Activated CD8-positive, alpha-beta memory T cell treated with anti-CD3 and anti-CD28 coated beads for 48 hours (primary cell): ENCODE measurements at places on chromosomes 1 and 21.

GRCh38 chr1:242736611-242737010 is 212.1 kb upstream of the PLD5 start:
- no peak for DNase-seq

DNA sequence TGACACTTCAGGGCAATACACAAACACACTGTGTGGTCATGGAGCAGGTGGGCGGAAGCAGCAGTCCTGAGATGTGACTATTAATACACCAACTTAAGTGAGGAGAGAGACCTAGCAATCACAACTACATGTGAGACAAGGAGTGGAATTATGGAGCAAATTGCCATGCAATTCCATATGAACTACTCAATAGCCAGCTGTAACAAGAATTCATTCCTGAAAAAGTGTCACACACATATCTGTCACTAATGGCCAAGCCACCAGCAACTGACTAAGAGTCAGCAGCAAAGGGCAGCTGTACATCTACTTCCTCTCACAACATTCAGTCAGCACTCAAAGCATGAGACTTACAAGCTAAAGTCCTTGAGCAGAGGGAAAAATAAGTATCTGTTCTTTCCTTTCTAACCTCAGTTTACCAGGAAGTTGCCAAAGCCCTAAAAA is 46.2 kb downstream of the GPR3 start:
- no peak for DNase-seq

DNA sequence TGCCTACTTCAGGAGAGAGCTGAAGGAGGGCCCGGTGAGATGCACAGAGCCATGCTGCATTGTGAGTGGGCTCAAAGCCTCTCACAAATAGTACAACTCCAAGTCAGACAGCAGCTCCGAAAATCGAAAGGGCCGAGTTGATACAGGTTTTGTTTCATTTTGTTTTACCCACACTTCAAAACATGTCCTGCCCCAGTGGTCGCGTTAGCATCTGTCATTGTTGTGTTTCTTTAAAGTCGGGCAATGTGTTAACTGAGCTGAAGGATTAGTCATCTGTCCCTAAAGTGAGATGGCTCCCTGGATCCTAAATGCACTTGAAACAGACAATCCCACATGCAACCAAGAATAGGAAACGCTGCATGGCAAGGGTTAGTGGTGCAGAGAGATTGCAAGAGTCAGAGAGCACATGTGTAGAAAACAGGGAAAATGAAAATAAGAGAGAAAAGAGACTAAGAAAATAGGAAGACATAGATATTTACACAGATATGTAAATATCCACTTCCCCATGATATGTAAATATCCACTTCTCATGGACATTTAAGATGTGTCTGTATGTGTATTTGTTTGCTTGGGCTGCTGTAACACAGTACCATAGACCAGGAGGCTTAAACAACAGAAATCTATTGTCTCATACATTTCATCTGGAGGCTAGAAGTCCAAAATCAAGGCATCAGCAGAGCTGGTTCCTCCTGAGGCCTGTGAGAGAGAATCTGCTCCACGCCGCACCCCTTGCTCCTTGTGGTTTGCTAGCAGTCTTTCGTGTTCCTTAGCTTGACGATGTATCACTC is 131.4 kb upstream of the RAB4A start:
- DNase-seq = no peak

DNA sequence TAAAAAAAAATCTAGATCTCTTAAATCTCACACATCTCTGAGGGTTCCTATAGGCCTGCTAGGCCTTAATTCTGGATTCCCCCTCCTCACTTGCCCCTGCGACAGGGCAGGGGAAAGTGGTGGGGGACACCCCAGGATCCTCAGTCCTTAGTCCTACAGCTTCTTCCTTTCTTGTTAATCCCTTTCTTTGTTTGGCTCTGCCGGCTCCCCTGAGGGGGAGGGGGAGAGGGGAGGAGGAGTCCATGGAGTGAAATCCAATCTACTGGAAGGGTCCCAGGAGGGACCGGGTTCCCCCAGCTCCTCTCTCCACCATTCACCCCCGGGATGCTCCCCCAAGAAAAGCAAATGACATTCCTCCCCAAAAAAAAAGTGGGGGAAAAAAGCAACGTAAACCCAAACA is 8.5 kb downstream of the MEX3A start:
- DNase-seq = no peak

DNA sequence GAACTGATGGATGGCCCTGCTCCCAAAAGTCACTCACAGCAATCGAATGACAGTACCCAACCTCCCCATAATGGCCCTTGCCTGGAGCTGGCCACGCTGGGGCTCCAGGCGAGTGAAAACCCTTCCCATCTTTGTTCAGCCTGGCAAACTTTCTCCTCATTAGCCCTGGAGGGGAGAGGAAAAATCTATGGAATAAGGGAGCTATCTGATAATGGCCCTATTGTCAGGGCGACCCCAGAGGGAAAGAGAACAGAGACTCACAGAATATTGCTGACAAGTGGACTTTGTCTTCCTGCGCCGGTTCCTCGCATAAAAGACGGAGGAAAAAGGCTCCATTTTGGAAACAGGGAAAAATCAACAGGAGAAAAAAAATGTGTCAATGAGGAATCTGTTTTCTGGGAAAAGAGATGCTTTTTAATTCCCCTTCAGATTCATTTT is 13.0 kb upstream of the ARHGEF16 start:
- no peak for DNase-seq

GRCh38 chr1:223771814-223772770 is 59.8 kb downstream of the CAPN2 start:
- DNase-seq = no peak

GRCh38 chr1:14539953-14540563 is 58.4 kb upstream of the KAZN start:
- DNase-seq = no peak

- no peak for DNase-seq
These were observed 25.4 kb downstream of the SOD1 start for GRCh38 chr21:31684918-31685317.

GRCh38 chr21:36691555-36692041 is 7.3 kb upstream of the SIM2 start:
- no peak for DNase-seq

GRCh38 chr21:25577424-25578055 is 29.7 kb downstream of the MRPL39 start:
- no peak for DNase-seq

- DNase-seq = no peak
These were observed 2.1 kb upstream of the SERINC2 start for GRCh38 chr1:31410871-31411270.

DNA sequence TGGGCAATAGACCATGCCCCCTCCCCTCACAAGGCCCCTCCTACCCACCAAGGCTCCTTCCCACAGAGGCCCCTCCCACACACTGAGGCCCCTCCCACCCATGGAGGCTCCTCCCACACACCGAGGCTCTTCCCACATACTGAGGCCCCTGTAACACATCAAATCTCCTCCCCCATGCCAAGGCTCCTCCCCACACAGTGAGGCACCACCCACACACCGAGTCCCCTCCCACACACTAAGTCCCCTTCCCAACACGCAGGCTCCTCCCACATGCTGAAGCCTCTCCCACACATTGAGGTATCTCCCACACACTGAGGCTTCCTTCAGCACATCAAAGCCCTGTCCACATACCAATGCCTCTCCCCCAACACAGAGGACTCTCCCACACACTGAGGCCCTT is 391.8 kb downstream of the CAMTA1 start:
- no peak for DNase-seq

DNA sequence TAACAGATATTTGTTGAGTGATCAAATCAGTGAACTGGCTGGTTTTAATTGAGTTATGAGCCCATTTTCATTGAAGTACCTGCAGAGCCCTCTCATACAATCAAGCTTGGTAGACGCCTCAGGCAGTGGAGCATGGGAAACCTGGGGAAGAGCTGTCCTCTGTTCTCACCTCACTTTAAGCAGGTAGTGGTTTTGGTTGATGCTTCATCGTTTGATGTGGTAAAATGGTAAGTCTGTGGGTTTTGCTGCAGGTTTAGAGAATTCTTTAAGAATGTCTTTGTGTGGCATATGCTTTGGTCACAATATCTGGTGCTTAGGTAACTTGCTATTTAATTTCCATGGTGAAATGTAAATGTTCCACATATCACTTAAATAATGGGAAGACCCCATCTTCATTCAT is 10.0 kb downstream of the LAMC1 start:
- DNase-seq = no peak

DNA sequence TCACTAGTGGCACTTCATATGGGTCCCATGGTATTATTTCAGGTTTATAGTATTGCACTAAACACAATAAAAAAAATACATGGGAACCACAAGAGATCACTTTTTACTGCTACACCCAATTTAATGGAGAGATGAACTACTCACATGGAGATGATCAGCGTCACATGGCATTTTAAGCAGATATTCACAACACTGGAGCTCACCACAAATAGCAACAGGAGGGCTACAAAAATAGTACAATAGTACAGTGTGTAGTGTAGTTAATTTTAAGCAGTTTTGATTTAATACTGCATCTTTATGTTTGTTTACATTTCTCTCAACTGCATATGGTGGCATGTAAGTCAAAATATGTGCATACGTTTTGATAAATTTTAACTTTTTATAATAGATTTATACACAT is 31.0 kb downstream of the SNX7 start:
- DNase-seq = no peak

DNA sequence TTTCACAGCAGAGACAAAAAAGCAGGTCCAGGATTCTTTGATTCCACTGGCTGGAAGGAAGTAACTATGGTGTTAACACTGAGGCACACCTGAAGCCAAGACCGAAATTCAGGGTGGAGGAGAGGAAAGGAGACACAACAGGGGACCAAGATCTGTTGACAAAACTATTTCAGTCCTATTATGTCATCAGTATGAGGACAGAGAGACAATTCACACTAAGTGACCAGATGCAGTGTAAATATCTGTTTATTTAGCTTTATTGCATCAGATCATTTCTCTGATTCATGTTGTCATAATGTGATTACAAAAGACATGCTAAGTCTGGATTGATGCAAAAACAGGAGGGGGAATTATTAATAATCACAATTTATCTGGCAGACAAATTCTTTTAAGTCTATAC is 118.8 kb downstream of the SIPA1L2 start:
- DNase-seq = no peak

DNA sequence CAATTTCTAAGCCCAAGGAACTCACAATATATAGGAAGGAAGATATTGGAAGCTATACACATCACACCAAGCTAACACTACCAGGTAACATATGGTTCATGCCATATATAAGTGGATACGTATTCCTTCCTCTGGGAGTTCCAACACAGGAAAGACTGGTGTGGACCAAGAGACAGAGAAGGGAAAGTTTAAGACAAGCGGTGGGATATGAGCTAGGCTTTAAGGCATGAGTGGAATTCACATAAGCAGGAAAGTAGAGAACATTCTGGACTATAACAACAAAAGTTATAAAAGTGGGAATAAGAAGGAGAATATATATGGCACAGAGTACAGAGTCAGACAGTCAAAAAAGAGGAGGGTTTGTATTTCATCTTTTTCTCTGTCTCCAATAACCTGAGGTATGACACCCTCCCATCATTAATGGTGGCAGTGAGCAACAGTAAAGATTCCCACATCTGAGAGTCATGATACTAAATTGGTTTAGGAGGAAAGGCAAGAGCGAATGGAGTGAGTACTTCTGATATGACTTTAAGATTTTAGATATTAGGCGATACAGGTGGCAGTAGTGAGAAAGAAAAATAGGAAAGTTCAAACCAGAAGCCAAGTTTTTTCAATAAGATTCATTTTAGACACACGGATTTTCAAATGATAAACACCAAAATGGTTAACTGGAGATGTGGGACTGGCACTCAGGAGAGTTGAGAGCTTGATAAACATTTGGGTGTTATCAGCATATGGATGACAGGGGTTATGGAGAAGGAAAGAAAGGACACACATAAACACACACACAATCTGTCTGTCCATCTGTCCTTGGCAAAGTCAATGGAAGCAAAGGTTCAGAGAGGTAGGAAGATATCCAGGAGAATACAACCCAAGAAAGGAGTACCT is 87.4 kb upstream of the TTC39A start:
- DNase-seq = no peak

DNA sequence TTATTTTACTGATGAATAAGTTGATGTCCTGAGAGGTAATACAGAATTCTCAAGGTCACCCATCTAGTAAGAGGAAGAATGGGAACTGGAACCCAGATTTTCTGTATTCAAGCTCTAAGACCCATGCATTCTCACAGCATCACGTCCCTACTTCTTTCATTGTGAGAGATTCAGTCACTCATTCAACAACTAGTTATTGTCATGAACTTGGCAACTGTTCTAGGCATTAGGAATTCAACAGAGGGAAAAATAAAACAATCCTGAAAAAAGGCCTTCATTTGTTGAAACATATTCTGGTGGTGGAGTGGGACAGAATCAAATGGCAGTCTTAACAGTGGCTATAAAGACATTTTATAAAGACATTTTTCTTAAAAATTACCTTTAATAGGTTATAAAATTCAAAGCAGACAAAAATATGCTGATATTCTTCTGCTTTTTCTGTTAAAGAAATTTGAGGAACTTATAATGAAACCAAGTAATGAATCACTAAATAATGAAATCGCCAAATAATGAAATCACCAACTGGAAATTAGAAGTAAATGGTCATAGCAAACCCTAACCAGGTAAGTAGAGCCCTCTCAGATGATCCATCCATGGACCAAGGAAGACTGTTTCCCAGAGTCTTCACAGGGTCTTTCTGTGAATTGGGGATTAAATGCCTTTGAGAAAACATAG is 136.5 kb upstream of the DPYD start:
- no peak for DNase-seq

- DNase-seq = no peak
These were observed 957.4 kb upstream of the NCAM2 start for GRCh38 chr21:20040768-20041167.

GRCh38 chr1:4664606-4665005 is 10.2 kb downstream of the AJAP1 start:
- DNase-seq = no peak

GRCh38 chr1:215911406-215911968 is 344.4 kb downstream of the KCTD3 start:
- no peak for DNase-seq

- DNase-seq = peak; percentile 12
These were observed 13.3 kb downstream of the OVAAL start for GRCh38 chr1:180571832-180572636.

- no peak for DNase-seq
These were observed 82.8 kb downstream of the TRIM33 start for GRCh38 chr1:114428083-114428754.

DNA sequence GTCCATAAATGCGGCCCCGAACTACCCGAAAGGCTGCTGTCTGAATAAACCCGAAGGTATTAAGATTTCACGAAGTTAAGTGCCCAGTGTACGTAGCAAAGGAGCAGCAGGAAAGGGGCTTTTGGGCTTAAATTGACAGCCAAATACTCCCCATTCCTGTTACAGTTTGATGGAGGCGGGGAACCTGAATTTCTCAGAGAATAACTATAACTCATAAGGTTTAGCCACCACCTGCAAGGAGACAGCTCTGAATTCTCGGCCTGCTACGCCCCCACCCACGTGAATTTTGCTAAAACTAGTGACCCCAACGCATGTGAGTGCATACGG is 5.2 kb downstream of the GFI1 start:
- DNase-seq = no peak

DNA sequence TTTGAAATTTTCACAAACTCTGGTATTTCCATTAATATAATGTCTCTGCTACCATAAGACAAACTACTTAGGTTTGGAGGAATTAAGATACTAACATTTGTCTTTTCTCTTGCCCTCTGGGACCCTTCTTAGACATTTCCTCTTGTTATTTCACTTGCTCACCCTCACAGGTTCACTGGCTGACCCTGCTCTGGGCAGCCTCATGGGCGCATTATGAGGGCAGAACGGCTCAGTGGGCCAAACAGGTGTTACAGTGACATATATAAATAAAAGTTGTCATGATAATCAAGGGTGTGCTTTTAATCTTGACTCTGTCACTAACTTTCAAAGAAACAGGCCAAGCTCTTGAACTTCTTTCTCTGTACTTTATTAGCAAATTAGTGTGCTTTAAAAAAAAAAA is 46.5 kb downstream of the ZNHIT6 start:
- no peak for DNase-seq
